ENCODE measurements at places on chromosomes 12 and 14. TPM values are rescaled to one million over a fixed set of nuclear protein-coding genes. Genes with fewer than 3 reads are reported as not detected.

PPP2R5E gene
- total RNA-seq, result 14.4 TPM

TSHR gene
- total RNA-seq, result not detected

RIN3 gene
- total RNA-seq, result 2.6 TPM

KRT72 gene
- total RNA-seq, result not detected

PEX5 gene
- 23.7 TPM for total RNA-seq

LMNTD1 gene
- total RNA-seq, result not detected

LRIG3 gene
- 8.9 TPM for total RNA-seq

SIX6 gene
- 0.08 TPM for total RNA-seq

RTN1 gene
- not detected for total RNA-seq

REM2 gene
- total RNA-seq, result not detected

ESRRB gene
- not detected for total RNA-seq

CEP170B gene
- 20.2 TPM for total RNA-seq

CCDC38 gene
- total RNA-seq, result 0.16 TPM

NGB gene
- not detected for total RNA-seq

CD4 gene
- not detected for total RNA-seq

MIA2 gene
- 16.9 TPM for total RNA-seq

PLCZ1 gene
- total RNA-seq, result not detected

RNASE1 gene
- 0.21 TPM for total RNA-seq

FGF23 gene
- not detected for total RNA-seq

VAMP1 gene
- total RNA-seq, result 0.59 TPM

TXNRD1 gene
- total RNA-seq, result 552 TPM

KRT80 gene
- total RNA-seq, result 0.11 TPM

ANKRD33 gene
- total RNA-seq, result not detected

HOXC5 gene
- not detected for total RNA-seq

ARHGEF40 gene
- total RNA-seq, result 16.0 TPM

PRH2 gene
- total RNA-seq, result 0.26 TPM

SLC5A8 gene
- 0.08 TPM for total RNA-seq

SDR39U1 gene
- total RNA-seq, result 12.5 TPM

MANSC4 gene
- total RNA-seq, result 0.37 TPM

SINHCAF gene
- 104 TPM for total RNA-seq

LPAR5 gene
- not detected for total RNA-seq

P2RX4 gene
- total RNA-seq, result 169 TPM

AGAP2 gene
- 1.5 TPM for total RNA-seq

SCYL2 gene
- 42.1 TPM for total RNA-seq

RD3L gene
- not detected for total RNA-seq

DPPA3 gene
- not detected for total RNA-seq

OAS2 gene
- total RNA-seq, result 1.3 TPM

POTEG gene
- total RNA-seq, result 0.35 TPM

ACOT6 gene
- not detected for total RNA-seq

VRTN gene
- not detected for total RNA-seq

ERH gene
- 191 TPM for total RNA-seq

PLEKHH1 gene
- 156 TPM for total RNA-seq

PELI2 gene
- total RNA-seq, result 3.2 TPM

NDRG2 gene
- 13.4 TPM for total RNA-seq
